ENCODE measurements at places on chromosomes 7 and 10.

DNA sequence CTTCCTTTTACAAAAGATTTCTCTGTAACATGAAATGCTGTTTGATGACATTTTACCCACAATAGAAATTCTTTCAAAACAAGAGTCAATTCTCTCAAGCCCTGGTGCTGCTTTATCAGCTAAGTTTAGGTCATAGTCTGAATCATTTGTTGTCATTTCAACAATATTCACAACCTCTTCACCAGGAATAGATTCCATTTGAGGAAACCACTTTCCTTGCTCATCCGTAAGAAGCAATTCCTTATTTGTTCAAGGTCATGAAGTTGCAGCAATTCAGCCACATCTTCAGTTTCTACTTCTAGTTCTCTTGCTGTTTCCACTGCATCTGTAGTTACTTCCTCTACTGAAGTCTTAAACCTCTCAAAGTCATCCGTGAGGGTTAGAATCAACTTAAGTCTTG lies 315.3 kb downstream of the TYW1 start:
- peaks cover 6% of the 10 kb centered on the region for H3K36me3 ChIP-seq
- H3K4me1 ChIP-seq, result no peaks in the 10 kb centered on the region
- H3K4me3 ChIP-seq, result no peak overlapping the region
- H3K27me3 ChIP-seq, result no peaks in the 10 kb centered on the region
- H3K27ac ChIP-seq, result no peak overlapping the region
- DNase-seq, result no peak

GRCh38 chr10:45425621-45426563 lies 51.9 kb downstream of the ALOX5 start:
- H3K36me3 ChIP-seq, result no peaks in the 10 kb centered on the region
- H3K27ac ChIP-seq, result no peak overlapping the region
- H3K4me1 ChIP-seq, result peaks cover 14% of the 10 kb centered on the region

DNA sequence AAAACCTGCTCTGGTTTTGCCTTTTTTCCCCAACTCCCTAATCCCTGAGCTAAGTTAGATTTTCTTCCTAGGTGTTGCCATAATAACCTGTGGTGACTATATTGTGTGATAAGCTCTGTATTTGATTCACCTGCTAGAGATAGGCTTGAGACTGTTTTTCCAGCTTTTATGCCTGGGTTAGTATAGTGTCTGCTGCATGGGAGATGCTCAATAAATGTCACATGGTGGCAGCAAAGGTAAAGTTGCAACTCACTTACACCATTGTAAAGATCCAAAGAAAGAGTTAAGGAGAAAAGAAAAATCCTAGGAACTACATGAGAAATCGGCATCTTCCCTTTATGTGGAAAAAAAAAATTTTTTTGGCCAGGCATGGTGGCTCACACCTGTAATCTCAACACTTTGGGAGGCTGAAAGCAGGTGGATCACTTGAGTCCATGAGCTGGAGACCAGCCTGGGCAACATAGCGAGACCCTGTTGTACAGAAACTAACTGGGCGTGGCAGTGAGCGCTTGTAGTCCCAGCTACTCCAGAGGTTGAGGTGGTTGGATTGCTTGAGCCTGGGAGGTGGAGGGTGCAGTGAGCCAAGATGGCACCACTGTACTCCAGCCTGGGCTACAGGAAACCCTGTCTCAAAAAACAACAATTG lies 3.7 kb downstream of the CCNJ start:
- peaks cover 2% of the 10 kb centered on the region for H3K36me3 ChIP-seq
- no peak for DNase-seq
- H3K4me1 ChIP-seq, result peaks cover 11% of the 10 kb centered on the region

GRCh38 chr10:124798781-124799180 lies 2.8 kb upstream of the ABRAXAS2 start:
- H3K27ac ChIP-seq, result no peak overlapping the region
- no peak for DNase-seq
- no peaks in the 10 kb centered on the region for H3K27me3 ChIP-seq
- H3K4me3 ChIP-seq, result no peak overlapping the region
- no peaks in the 10 kb centered on the region for H3K4me1 ChIP-seq

GRCh38 chr7:129785685-129786514 lies 166.9 kb downstream of the UBE2H start:
- H3K4me3 ChIP-seq, result 0 out of 2 replicates have a peak overlapping the region, but pooled peaks have one; percentile 55
- H3K4me1 ChIP-seq, result peaks cover 20% of the 10 kb centered on the region
- no peak for DNase-seq
- H3K36me3 ChIP-seq, result no peaks in the 10 kb centered on the region
- H3K27ac ChIP-seq, result no peak overlapping the region

- no peaks in the 10 kb centered on the region for H3K36me3 ChIP-seq
- no peak overlapping the region for H3K4me3 ChIP-seq
- no peaks in the 10 kb centered on the region for H3K27me3 ChIP-seq
- peak overlapping the region; percentile 95 for H3K27ac ChIP-seq
- DNase-seq, result no peak
- H3K4me1 ChIP-seq, result peaks cover 76% of the 10 kb centered on the region
Measured at GRCh38 chr7:35726654-35727053, 31.7 kb upstream of the HERPUD2 start.

- H3K36me3 ChIP-seq, result no peaks in the 10 kb centered on the region
- no peak overlapping the region for H3K4me3 ChIP-seq
- no peak for DNase-seq
- no peaks in the 10 kb centered on the region for H3K27me3 ChIP-seq
Measured at GRCh38 chr10:26436848-26437247, 1.3 kb upstream of the APBB1IP start.

- no peak for DNase-seq
- H3K4me1 ChIP-seq, result no peaks in the 10 kb centered on the region
- H3K27ac ChIP-seq, result no peak overlapping the region
- no peaks in the 10 kb centered on the region for H3K27me3 ChIP-seq
- no peak overlapping the region for H3K4me3 ChIP-seq
Measured at GRCh38 chr10:132833421-132834111, 47.6 kb upstream of the NKX6-2 start.

DNA sequence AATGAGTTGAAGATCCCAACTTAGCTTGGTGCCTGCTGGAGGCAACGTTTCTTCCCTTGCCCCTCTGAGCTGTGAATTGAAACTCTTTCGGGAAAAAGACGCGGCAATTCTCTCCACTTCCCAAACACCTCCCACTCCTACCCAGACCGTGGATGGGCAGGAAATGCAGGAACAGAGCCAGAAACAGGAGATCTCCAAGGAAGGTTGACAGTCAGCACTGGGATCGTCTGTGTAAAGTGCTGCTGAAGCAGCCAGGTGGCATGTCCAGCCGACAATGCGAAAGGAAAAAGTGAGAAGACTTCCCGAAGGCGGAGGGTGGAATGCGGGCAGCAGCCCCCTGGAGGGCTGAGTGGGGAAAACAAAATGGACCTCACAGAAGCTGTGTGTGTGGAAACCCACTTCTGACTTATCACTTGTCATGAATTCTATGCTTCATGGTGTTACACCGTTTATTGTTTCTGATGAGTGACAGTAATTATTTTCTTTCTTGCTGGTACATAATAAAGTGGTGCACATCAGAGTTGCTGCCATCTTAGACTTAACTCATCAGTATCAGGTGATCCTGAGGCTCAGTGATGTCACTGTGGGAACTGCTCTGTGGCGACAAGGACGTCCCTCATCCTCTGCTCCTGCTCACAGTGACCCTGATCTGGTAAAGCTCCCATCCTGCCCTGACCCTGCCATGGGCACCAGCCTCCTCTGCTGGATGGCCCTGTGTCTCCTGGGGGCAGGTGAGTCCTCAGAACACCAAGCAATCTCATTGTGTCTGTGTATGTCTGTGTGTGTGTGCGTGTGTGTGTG lies 220.5 kb upstream of the PRSS1 start:
- H3K27ac ChIP-seq, result no peak overlapping the region
- DNase-seq, result no peak
- H3K36me3 ChIP-seq, result no peaks in the 10 kb centered on the region
- H3K4me3 ChIP-seq, result no peak overlapping the region
- no peaks in the 10 kb centered on the region for H3K27me3 ChIP-seq

DNA sequence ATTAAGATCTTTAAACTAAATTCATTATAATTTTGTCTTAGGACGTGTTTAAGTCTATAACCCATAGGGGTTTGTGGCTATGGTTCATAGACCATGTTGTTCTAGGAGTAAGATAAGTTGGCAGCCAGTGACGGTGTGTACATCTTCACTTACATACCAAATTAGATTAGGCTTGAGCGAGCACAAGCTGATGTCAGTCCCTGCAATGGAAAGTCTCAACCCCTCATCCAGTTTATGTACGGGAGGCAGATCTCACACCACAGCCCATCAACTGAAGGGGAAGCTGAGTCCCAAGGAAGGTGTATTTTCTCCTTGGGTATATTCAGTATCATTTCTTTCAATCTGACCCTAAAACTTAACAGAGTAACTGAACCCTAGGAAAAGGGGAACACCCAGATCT lies 5.1 kb upstream of the SMC3 start:
- no peak for DNase-seq
- no peaks in the 10 kb centered on the region for H3K27me3 ChIP-seq
- no peaks in the 10 kb centered on the region for H3K36me3 ChIP-seq
- no peaks in the 10 kb centered on the region for H3K4me1 ChIP-seq
- H3K27ac ChIP-seq, result no peak overlapping the region

DNA sequence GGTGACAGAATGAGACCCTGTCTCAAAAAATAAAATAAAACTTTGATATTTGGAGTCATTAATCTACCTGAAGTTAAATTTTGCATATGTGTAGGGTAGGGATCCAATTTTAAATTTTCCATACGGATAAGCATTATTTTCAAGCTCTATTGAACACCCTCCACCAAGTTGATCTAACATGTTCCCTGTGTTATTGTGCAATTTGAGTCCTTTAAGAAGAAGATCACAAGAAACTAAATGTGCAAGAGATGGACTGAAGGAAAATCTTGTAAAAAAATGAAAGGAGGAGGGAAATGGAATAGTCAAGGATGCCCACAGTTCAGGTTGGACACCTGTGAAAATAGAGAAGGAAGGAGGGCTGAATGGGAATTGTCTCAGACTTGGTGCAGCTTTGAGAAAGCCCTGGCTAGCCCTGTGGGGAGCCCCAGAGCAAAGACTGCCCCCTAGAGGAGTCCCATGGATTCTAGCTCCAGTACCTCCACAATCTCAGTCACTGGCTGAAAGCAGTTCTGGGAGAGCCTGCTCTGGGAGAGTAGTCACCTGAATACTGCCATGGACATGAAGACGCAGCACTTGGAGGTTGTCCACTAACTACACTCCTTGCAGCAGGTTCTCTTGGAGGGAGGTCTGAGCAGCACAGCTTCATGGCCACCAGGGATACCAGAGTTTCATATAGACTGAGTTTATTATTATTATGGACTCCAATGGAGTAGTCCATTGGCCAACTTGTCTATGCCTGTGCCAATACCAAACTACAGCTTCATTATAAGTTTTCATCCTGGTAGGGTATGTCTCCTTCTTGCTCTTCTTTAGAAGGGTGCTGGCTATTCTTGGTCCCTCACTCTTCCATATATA lies 5.7 kb upstream of the TIAL1 start:
- no peak overlapping the region for H3K4me3 ChIP-seq
- no peaks in the 10 kb centered on the region for H3K36me3 ChIP-seq
- H3K4me1 ChIP-seq, result peaks cover 7% of the 10 kb centered on the region
- H3K27me3 ChIP-seq, result no peaks in the 10 kb centered on the region
- DNase-seq, result no peak

DNA sequence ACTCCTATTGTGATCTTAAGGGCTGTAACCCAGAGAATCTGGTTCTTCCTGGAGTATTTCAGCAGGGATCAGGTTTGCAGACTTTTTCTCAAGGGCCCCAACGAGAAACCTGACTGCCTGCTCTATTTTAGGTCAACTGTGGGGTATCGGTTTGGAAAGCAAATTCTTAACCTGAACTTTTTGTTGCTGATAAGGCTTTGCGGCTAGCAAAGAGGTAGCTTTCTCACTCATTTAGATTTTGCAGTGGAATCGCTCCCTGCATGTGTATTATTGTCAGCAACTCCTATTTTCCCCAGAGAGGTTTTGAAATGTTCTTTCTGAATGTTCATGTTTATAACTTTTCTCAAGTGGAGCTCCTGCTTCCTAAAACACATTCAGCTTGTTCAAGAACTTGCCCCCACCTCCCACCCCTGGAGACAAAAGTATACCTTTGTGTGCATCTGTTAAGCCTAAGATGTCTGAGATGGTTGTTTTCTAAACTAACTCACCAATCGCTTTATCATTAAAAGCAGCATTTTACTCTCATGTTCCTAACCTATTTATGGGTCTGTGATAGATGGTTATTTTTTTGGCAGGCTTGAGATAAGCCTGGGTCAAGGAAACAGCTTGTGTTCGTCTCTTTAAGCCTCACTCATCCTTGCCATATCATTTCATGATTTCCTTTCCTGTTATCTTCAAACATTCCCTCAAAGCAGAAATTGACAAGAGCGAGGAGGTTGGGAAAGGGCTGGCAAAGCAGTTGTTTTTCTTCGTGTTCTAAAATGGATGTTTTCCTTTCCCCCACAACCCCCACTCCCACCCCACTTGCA lies 129.8 kb downstream of the BAMBI start:
- no peak overlapping the region for H3K4me3 ChIP-seq
- no peaks in the 10 kb centered on the region for H3K27me3 ChIP-seq
- H3K36me3 ChIP-seq, result no peaks in the 10 kb centered on the region
- no peaks in the 10 kb centered on the region for H3K4me1 ChIP-seq
- H3K27ac ChIP-seq, result no peak overlapping the region
- DNase-seq, result no peak

DNA sequence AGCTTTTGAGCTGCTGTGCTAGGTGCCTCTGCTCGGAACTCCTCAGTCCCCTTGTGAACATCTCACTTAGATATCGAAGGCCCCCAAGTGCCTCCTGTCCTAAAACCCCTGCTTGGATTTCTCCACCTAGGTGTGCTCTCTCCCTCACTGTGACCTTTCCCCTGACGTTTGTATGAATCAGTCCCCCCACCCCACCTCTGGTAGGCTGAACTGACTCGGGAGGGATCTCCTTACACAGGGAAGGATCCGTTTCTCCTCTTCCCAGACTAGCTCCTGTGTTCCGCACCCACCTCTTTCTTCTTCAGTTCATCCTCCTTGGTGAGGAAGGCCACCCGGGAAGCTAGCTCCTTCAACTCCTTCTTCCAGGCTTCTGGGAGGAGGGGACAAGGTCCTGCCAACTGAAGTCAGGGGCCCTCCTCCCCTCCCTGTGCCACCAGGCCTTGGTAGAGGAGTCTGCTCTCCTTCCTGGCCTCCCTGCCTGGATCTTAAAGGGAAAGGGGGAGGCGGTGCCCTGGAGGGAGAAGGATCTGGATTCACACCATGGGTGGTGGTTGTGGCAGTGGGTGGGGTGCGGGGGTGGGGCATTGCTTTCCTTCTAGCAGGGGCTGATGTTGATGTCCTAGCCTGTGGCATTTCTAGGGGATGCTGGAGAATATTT lies 6.8 kb downstream of the TBATA start:
- H3K27me3 ChIP-seq, result no peaks in the 10 kb centered on the region
- DNase-seq, result no peak
- H3K4me3 ChIP-seq, result no peak overlapping the region
- H3K27ac ChIP-seq, result no peak overlapping the region

DNA sequence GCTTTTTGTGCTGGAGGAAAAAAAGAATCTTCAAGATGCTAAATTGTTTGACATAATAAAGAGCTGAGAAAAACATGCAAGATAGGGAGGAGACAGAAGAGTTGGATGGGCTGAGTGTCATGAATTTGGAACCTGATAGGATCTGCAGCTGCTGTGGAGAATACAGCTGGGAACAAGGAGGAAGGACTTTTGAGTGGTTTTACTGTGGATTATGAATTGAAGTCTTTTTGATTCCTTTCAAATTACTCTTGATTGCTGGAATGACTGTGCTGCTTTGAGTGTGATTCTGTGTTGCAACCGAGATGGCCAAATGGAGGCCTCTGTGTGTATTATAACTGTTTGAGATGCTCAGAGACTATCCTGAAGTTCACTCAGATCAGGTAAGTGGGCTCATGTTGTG lies 4.0 kb downstream of the EFCAB10 start:
- no peaks in the 10 kb centered on the region for H3K4me1 ChIP-seq
- H3K4me3 ChIP-seq, result no peak overlapping the region
- DNase-seq, result no peak
- H3K27me3 ChIP-seq, result no peaks in the 10 kb centered on the region
- H3K27ac ChIP-seq, result no peak overlapping the region

All from GM12878 (cell line).